Fibroblast of pulmonary artery (primary cell): ENCODE measurements at places on chromosomes 11 and 22.

- DNase-seq, result peak; percentile 67
Measured at GRCh38 chr11:114321621-114322257, 25.5 kb downstream of the NNMT start.

GRCh38 chr11:64437426-64437825, 78.5 kb downstream of the RPS6KA4 start:
- DNase-seq, result no peak

- DNase-seq, result no peak
Measured at GRCh38 chr11:30587269-30587812, 1.2 kb upstream of the MPPED2 start.

GRCh38 chr11:73547706-73548595, 50.0 kb downstream of the FAM168A start:
- no peak for DNase-seq

GRCh38 chr22:29217827-29218757, 12.4 kb downstream of the EMID1 start:
- no peak for DNase-seq
